HuH-7 (cell line): ENCODE measurements at places on chromosomes 4 and X.

- DNase-seq = no peak
Measured at GRCh38 chr4:128385683-128386304, 98.2 kb upstream of the PGRMC2 start.

GRCh38 chr4:15754323-15754722 lies 23.8 kb upstream of the CD38 start:
- no peak for DNase-seq

DNA sequence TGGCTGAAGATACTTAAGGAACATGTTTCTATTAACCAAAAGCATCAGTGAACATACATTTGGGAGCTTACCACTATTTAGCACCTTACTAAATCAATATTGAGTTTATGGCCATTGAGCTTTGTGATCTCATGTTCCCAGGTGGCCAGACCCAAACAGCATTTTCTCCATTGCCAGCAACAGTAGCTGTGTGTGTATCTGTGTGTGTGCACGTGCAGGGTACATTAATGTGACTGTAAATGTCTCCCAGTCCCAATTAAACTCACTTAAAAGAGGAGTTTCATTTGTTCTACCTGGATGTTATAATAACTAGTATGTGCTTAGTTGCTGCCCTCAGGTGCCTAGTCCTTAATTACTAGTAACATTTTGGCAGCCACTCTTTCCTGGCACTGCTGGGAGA lies 282.4 kb downstream of the NR3C2 start:
- no peak for DNase-seq

DNA sequence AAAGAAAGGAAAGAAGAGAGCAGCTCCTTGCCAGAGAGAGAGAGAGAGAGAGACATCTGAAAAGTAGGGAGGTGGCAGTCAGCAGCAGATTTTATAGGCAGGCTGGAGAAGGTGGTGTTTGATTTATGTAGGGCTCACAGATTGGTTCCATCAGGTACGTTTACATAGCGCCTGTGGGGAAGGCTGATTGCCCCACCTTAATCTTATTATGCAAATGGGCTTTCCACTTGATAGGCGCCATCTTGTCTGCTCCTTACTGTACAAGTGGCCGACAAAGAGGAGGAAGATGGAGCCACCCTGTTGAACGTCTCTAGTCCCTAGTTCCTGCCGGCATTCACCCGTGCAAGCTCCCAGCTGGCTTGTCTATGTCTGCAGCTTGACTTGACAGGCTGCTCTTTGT lies 49.1 kb upstream of the DHRSX start:
- DNase-seq = no peak

DNA sequence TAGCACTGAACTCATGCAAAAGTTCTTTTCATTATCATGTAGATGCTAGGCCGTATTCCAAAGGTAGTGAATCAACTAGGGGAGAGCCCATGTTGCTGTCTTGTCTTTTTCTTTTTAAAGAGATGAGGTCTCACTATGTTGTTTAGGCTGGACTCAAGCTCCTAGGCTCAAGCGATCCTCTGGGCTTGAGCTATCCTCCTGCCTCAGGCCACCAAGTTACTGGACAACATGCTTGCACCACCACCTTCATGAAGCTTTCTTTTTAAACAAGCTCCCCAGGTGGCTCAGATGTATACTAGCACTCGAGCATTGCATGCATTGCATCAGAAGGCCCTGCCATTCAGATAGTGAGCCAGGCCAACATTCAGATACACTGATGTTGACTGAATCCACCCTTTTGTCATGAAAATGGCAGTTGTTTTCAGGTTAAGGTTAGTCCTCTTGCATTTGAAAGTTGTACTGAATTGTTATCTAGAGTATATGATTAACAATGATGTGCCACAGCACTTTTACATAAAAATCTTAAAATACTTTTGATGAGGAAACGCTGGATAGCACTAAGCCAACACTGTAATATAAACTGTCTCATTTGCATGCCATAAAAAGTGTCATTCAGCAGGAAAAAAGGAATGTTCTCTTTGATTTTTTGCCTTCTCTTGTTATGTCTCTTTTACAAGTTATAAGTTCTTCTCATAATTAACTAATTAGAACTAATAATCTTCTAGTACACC lies 76.7 kb downstream of the FNIP2 start:
- DNase-seq = peak; percentile 39

DNA sequence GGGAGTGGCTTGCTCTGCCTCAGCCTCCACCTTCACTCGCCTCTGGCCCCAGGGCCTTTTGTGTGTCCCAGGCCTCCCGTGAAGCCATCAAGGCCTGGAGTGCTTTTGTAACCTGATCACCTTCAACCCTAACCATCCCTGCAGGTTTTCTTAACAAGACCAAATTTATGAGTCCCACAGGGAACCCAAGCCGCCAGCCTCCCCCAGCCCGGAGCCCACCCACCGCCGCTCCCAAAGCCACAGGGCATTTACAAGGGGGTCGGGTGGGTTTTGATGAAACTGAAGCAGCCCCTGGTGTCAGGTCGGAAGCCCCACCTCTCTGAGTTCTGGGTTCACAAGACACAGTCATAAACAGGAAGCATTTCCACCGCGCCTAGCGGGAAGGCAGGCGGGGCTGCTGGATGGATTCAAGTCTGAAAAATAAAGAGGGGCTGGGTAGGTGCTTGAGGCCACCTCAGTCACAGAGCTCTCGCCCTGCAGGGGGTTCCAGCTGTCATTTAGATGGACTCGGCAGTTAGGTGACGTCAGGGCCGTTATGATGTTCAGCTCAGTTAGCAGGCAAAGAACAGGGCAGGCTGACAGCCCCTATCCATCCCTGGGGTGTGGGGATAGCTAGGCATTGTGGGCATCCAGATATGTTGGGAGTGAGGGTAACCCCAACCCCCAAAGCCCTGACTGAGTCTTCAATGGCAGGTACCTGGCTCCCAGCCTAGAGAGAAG lies 128.5 kb downstream of the BCOR start:
- peak; percentile 15 for DNase-seq

DNA sequence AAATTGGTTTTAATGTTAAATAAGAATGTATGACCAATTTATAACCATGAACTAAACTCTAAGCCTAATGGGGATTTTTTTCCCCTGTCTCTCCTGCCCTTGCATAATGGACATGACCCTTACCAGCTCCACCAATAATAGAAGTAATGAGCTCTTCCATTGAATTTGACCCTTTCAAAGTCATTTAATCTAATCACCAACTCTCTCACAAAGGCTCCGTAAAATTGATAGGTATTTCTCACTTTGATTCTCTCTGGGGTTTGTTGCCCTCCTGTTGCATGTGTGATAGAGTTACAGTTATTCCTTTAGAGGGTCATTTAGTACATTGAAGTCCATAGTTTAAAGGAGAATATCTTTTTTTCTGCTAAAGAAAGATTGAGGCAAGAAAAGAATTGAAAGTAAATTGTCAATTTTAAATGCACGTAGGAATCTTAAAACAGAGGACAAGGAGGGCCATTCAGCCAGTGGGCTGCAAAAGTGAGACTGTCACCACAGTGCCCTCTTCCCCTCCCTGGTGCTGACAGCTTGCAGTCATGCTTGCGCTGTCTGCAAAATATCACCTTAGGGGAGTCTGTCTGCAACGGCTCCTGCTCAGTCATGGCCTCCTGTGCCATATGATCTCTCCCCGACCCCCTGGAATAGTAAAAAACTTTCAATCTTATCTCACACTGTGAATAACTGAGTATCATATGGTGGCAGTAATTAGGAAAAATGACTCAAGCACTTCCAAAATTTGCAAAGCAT lies 307.5 kb upstream of the GNPDA2 start:
- no peak for DNase-seq

GRCh38 chr4:158903079-158903456 lies 134.2 kb downstream of the FNIP2 start:
- DNase-seq = no peak

DNA sequence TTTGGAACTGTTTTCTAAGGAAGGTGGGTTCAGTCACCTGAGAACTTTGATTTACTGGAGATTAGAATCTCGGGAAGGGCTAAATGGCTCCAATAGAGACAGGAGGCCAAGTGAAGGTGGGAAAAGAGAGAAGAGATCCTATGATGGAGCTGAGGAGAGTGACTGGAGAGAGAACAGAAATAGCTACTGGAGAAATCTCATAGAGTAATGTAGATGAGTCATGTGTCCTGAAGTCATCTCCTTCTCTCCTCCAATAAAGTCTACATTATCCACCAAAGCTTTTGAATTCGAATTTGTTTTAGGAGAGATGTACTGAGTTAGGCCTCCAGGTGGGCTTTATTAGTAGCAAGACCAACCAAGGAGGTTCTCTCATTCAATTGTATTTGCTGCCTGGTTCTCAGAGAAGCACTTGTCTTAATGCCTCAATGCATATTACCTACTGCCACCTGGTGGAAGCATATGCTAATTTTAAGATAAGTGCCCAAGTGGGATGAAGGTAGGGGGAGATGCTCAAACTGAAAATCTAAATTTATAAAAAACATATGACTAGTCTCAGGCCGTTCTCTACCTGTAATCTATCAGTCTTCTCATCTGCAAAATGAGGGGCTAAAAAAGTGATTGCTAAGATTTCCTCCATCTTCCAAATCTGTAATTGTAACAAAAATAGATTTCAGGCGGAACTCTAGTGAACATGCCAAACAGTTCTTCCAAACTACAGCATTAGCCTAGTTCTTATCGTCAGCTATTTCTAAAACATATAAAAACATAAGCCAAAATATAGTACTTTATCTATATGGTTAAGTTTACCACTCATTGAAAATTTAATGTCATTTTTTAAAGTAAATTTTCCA lies 24.4 kb downstream of the TXK start:
- peak; percentile 46 for DNase-seq

DNA sequence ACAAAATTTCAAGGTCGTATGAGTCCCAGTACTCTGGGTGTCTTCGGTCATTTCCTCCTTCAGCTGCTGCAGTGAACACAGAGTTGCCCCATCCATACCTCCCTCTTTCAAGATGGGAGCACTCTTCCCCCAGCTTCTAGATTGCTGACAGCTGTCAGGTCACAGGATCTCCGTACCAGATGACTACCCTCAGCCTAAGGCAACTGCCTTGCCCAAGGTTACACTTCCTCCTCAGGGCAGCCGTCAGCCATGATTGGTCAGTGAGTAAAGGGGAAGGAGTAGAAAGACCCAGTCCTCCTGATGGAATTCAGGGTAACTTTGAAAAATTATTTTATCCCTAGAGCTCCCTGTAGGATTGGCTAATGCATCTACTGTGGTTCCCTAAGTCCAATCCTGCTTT lies 81.6 kb downstream of the NAF1 start:
- no peak for DNase-seq

GRCh38 chr4:117357437-117357836 lies 272.1 kb upstream of the TRAM1L1 start:
- DNase-seq = no peak

GRCh38 chr4:8007581-8007980 lies 67.9 kb upstream of the AFAP1 start:
- no peak for DNase-seq

- no peak for DNase-seq
Measured at GRCh38 chr4:10102474-10103332, 13.9 kb downstream of the WDR1 start.

- no peak for DNase-seq
Measured at GRCh38 chr4:120682981-120683380, 239.5 kb downstream of the PRDM5 start.

GRCh38 chr4:156665780-156666366 lies 305.7 kb downstream of the PDGFC start:
- DNase-seq = no peak

DNA sequence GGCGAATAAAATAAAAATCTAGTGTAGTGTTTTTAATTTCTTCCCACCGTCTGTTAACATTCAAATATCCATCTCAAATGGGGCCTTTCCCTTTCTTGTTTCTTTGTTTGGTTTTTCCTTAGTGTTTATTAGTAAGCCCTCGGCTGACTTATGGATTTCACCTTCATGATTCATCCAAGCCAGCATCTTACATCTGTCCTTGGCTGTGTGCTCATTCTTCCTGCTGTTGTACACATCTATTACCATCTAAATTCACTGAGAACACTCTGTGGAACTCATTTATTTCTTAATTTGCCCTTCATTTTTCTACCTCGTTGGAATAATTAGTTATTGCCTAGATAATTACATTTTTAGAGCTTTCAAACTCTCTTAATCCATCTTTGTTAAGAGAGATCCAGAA lies 84.9 kb downstream of the SPCS3 start:
- DNase-seq = no peak

DNA sequence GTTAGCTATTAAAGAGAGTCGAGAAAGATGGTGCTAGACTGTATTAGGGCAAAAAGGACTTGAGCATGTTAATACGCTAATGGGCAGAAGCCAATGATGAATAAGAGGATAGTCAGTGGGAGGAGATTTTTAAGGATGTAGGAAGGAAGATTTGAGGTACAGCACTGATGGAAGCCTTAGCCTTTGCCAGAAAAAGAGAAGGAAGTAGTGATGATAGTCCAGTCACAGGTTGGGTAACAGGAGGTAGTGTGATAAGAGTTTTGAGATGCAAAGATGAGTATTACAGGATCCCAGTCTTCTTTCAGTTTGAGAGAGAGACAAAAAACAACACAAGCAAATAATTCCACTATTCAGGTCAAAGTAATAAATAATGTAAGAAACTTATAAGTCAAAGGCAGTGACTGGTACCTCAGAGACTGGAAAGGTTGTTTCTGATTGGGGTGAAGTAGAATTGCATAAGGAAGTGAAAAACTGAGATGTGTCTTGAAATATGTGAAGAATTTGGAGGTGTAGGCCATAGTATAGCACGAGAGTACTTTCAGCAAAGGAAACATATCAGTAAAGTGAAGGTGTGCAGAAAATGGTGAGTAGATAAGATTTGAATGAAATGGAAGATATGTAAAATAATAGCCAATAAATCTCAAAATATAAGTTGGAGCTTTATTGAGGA lies 22.1 kb upstream of the NDNF start:
- DNase-seq = no peak

DNA sequence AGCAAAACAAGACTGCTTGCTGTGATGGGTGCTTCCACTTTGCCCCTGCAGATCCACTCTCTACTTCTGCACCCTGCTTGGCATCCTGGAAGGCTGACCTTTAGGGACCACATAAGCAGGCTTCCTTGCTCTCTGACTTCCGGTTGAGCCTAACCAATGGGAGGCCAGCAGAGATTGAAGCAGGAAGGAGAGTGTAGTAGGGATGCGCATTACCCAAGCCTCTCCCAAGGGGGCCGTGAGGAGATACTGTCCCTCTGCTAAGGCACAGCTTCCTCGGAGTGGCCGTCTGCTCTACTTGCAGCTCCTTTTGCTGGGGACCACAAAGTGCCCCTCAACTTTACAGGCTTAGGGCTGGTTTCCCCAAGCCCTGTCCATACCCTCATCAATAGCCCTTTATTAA lies 624.3 kb upstream of the TENM3 start:
- no peak for DNase-seq

GRCh38 chr4:168741281-168742173 lies 244.7 kb downstream of the PALLD start:
- no peak for DNase-seq

- no peak for DNase-seq
Measured at GRCh38 chr4:111864066-111864465, 281.2 kb upstream of the FAM241A start.

- DNase-seq = no peak
Measured at GRCh38 chr4:123830930-123831329, 434.3 kb downstream of the SPRY1 start.

DNA sequence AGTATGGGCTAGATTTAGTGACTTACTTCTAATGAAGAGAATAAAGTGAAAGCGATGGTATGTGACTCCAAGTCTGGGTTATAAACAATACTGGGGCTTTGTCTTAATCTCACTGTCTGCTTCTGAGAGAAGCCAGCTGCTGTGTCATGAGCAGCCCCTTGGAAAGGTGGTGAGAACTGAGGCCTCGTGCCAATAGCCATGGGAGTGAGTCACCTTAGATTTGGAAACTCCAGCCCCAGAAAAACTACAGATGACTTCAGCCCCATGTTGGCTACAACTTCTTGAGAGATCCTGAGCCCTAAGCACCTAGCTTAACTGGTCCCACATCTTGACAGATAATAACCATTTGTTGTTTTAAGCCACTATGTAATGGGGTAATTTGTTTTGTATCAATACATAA lies 77.6 kb downstream of the CWH43 start:
- DNase-seq = no peak
